GM12865 (cell line): ENCODE measurements at places on chromosomes 7 and 10.

GRCh38 chr7:117946151-117946633 is 73.0 kb upstream of the CTTNBP2 start:
- no peak for DNase-seq

- DNase-seq, result no peak
Measured at GRCh38 chr10:86288695-86289576, 77.7 kb downstream of the GRID1 start.

DNA sequence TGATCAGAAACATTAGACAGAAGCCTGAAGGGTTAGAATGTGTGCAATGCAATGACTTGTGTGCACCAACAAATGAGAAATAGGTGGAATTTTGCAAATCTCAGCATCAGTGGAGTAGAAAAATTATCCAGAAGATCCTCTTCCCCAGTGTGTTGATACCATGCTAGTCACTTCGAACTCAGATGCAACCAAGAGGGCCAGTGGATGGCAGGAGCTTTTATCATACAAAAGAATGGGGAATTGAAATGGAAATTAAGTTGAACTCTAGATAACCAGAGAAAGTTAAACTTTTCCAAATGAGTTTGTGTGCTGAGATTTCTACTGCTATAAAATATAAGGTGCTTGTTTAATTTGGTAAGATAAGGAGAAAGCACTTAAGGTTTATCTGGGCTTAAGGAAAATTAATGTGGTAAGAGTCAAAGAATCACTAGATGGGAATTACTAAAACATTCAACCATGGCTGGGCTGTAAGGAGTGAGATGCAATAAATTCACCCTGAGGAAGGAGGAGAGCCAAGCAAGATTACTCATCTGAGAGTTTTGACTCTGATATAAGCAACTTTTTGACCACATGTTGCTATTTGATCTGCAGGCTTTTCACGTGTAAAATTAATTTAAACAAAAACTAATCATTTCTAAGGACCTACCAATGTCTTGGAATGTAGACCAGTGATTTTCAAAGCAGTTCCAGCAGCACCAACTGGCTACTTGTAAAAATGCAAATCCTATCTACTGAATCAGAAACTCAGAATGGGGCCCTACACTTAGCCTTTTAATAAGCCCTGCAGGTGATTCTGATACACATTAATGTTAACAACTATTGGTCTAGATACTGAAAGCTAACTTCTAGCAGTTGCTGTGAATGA is 113.2 kb downstream of the CDC14C start:
- no peak for DNase-seq

- DNase-seq, result no peak
Measured at GRCh38 chr7:158751751-158752150, 47.1 kb upstream of the NCAPG2 start.

DNA sequence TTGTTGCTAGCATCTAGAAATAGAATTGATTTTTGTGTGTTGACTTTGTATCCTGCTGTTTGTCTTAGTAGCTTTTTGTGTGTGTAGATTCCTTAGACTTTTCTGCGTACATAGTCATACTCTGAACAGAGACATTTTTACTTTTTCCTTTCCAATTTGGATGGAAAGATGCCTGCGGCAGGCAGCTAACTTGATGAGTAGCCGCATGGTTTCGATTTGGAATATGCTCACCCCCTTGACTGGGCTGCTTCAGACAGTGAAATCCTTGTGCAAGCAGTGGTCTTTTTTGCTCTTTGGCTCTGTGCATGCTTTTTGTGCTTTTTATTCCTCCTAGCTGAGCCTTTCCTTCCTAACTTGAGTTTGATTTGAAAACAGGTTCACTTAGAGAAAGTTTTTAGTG is 71.8 kb downstream of the HHEX start:
- DNase-seq, result no peak

GRCh38 chr10:34028936-34029335 is 694.5 kb upstream of the NRP1 start:
- no peak for DNase-seq
